WTC11 (cell line): ENCODE measurements at places on chromosomes 4 and X. TPM values are rescaled to one million over a fixed set of nuclear protein-coding genes. Genes with fewer than 3 reads are reported as not detected.

- peak; percentile 99 for DNase-seq
Measured at GRCh38 chr4:1579901-1580691, 104.0 kb downstream of the FAM53A start.

DNA sequence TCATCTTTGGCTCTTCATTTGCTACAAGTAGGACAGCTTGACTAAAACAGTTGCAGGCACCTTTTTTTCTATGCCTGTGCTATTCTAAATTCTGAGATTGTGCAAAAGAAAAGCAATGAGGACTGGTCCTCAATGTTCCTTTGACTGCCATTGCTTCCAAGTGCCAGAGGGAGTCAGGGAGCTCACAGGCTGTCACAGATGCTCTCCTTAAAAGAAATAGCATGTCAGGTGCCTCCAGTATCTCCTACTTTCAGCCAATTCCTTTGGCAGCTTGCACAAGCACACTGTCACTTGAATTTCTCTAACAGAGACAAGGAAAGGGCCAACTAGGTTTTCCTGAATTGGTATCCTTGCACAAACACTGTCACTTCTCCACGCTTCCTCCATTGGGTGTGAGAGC is 228.2 kb downstream of the ADGRA3 start:
- no peak for DNase-seq

GRCh38 chr4:174600391-174600790 is 78.1 kb upstream of the HPGD start:
- no peak for DNase-seq

DNA sequence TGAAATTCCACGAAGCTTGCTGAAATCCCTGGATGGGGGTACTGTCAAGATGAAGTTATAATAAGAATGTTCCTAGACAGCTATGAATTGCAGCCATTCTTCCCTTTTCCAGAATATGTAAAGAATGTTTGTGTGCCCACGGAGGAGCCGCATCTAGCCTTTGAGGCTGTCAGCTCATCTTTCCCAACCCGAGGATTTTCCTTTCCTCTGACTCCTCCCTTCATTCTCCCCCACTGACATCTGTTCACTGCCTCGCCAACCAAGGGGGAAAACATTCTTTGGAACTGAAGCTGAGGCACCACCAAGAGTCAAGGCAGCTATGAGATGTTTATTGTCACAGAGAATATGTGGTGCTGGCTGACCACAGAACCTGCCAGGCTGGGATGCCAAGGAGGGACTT is 8.8 kb downstream of the NHSL2 start:
- no peak for DNase-seq

- no peak for DNase-seq
Measured at GRCh38 chrX:155235891-155236290, 19.6 kb downstream of the VBP1 start.

GRCh38 chrX:54357414-54358377 is at the start of gene WNK3:
WNK3 (minus strand) TSS chrX:54358046.
- peak; percentile 88 for DNase-seq

GRCh38 chr4:151568966-151569365 is 160.0 kb downstream of the FHIP1A start:
- DNase-seq, result no peak

Gene CXCL5
- total RNA-seq, result 3.6 to 8.8 TPM (median 8.1 TPM) in 3 replicates

Gene FOXR2
- total RNA-seq, result not detected in 3 replicates

Gene ASB12
- 0.60 to 1.4 TPM (median 0.80 TPM) in 3 replicates for total RNA-seq
